Thoracic aorta (tissue), 2 donors: ENCODE measurements at places on chromosomes 4 and X.

- H3K27me3 ChIP-seq = no peaks in the 10 kb centered on the region
- peaks cover 12% of the 10 kb centered on the region for H3K4me1 ChIP-seq
- H3K36me3 ChIP-seq = no peaks in the 10 kb centered on the region
- no peak overlapping the region for H3K27ac ChIP-seq
- H3K4me3 ChIP-seq = no peak overlapping the region
Measured at GRCh38 chr4:52979821-52980590, 117.9 kb downstream of the RASL11B start.

DNA sequence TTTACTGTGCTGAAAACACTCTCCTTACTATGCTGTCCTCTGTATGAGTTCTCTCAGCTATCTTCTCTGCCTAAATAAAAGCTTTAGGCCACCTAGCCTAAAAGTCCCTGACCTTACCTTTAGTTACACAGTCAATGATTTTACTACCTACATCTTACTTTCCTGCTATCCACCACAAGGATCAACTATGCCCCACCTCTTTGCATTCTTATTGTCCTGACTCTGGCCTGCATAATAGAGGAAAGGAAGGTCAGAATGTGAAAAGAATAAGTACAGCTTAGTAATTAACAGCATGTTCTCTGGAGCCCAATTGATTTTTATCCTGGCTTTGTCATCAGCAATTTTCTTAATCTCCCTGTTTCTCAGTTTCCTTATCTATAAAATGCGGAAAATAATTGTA, 1257.8 kb downstream of the RPA4 start:
- no peaks in the 10 kb centered on the region for H3K4me1 ChIP-seq
- H3K4me3 ChIP-seq = no peak overlapping the region
- no peak overlapping the region for H3K27ac ChIP-seq
- H3K27me3 ChIP-seq = no peaks in the 10 kb centered on the region
- DNase-seq = no peak

GRCh38 chr4:12534684-12535083, 949.5 kb downstream of the RAB28 start:
- H3K27me3 ChIP-seq = no peaks in the 10 kb centered on the region
- H3K4me3 ChIP-seq = no peak overlapping the region
- DNase-seq = no peak
- H3K27ac ChIP-seq = no peak overlapping the region

- H3K4me1 ChIP-seq = no peaks in the 10 kb centered on the region
- H3K27me3 ChIP-seq = no peaks in the 10 kb centered on the region
- DNase-seq = no peak
- H3K27ac ChIP-seq = no peak overlapping the region
Measured at GRCh38 chr4:185830263-185830994, 18.4 kb upstream of the SORBS2 start.

GRCh38 chrX:39874202-39874816, 223.4 kb downstream of the BCOR start:
- no peaks in the 10 kb centered on the region for H3K36me3 ChIP-seq
- H3K4me1 ChIP-seq = no peaks in the 10 kb centered on the region
- no peak overlapping the region for H3K4me3 ChIP-seq

DNA sequence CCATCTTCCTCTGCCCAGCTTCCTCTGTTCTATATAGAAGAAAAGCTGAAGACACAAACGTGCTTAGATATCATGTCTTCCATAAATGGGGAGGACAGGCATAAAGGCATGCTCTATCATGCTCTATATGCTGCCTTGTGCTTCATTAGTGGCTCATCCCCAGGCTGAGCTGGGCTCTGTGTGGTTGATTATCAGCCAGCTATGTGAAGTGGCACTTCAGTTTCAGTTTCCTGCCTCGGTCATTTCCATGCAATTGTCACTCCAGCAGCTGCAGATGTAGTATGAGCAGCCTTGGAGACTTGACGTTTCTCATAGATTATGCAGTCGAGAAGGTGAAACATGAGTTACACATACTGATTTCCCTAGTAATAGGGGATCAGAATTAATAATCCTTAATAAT, 106.2 kb downstream of the SYTL5 start:
- no peaks in the 10 kb centered on the region for H3K27me3 ChIP-seq
- no peak for DNase-seq
- no peak overlapping the region for H3K4me3 ChIP-seq
- no peaks in the 10 kb centered on the region for H3K36me3 ChIP-seq
- H3K27ac ChIP-seq = no peak overlapping the region
- no peaks in the 10 kb centered on the region for H3K4me1 ChIP-seq

DNA sequence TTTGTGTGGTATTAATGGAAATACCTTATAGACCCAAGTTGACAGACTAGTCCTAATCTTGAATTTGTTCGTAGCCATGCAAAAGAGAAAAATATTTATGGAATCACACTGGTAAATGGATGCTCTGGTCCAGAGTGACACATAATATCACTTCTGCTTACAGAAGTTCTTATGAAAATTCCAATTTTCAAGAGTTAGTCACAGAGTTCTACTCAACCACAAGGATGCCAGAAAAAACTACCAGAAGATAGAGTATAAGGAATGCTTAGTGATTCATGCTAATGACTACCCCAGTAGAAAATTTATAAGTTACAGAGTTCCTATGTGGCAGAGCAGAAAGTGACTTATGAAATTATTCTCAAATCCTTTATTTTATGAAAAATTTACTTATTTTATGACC, 1384.8 kb downstream of the FAM133A start:
- H3K27me3 ChIP-seq = no peaks in the 10 kb centered on the region
- H3K27ac ChIP-seq = no peak overlapping the region
- no peak overlapping the region for H3K4me3 ChIP-seq
- H3K4me1 ChIP-seq = no peaks in the 10 kb centered on the region
- H3K36me3 ChIP-seq = no peaks in the 10 kb centered on the region

DNA sequence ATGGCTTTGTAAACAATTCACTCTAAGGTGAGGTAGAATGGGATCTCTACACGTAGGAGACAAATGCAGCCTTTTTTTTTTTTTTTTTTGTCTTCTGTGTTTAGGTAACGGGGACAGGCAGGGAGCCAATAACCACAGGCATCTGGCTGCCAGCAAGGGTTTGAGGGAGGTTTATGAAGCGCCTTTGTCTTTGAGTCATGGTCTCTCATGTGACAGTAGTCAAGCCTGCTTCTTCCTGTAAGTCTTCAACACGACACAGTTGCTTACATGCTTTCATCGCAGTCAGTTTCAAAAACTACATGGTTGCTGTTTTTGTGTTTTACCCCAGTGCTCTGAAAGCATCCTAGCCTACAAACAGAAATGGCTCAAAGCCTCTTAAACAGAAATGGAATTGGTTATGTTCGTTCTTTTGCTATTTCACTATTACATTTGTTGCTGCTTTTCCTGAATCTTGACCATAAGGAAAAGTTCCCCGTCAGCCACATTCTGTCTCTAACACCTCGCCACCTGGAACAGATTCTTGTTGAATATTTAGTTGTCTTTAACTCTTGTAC, 127.8 kb upstream of the METTL14 start:
- H3K27me3 ChIP-seq = no peaks in the 10 kb centered on the region
- no peak overlapping the region for H3K27ac ChIP-seq
- H3K36me3 ChIP-seq = no peaks in the 10 kb centered on the region

- no peak overlapping the region for H3K4me3 ChIP-seq
- H3K4me1 ChIP-seq = no peaks in the 10 kb centered on the region
- no peak overlapping the region for H3K27ac ChIP-seq
Measured at GRCh38 chr4:23631255-23631950, 258.4 kb downstream of the PPARGC1A start.

DNA sequence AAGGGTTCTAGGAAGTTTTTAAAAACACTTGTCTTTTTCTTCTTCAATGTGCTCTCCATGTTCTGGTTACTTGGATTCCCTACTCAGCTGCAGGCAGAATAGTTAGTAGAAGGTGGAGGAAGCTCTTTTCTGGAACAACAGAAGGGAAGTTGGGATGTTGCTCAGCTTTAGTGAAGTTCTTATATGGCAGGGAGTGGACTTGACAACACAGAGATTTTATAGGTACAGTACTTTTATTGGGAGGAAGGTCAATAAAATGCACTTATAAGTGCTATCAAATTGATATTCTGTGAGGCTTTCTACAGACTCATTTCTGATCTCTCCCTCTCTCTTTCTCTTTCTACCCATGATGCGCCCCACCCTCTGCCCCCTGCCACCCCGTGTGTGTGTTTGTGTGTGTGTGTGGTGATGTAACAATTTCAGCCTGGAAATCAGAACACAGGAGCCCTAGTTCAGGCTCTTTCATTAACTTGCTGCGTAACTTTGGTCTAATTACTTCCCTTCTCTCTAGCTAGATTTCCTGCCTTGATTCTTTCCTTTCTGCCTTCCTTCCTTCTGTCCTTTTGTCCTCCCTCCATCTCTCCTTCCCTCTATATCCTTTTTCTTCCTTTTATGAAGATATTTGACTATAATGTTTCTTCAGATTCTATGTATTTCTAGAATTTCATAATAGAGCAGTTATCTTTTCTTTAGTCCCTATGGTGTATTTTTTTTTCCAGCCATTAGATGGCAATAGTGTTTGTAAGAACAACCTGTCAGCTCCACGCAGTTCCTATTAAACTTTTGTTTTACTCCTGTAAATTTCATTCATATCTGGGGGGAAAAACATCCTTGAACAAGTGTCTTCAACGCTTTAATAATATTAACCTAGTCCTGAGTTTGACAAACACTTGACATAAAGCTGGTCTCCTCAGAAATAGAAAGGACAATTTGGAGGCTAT, 37.1 kb downstream of the HEPH start:
- no peaks in the 10 kb centered on the region for H3K4me1 ChIP-seq
- no peak overlapping the region for H3K4me3 ChIP-seq
- H3K27ac ChIP-seq = no peak overlapping the region
- H3K27me3 ChIP-seq = no peaks in the 10 kb centered on the region
- no peaks in the 10 kb centered on the region for H3K36me3 ChIP-seq

DNA sequence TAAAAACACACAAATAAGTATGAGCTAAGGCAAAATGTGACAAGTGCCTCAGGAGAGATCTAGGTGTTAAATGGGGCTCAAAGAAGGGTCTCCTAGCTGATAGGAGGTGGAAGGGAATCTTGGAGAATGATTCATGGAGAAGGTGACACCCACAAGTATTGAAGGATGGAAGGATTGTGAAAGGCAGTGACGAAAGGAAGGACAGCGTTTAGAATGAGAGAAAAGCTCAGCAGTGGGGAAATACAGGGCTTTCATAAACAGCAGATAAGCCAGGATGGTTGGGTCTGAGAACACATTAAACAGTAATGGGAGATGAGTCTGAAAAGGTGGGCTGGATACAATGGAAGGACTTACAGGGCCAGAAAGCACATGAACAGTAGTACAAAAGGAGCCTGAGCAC, 11.5 kb downstream of the ANXA5 start:
- no peak overlapping the region for H3K27ac ChIP-seq
- H3K36me3 ChIP-seq = peaks cover 27% of the 10 kb centered on the region
- peaks cover 11% of the 10 kb centered on the region for H3K4me1 ChIP-seq
- no peaks in the 10 kb centered on the region for H3K27me3 ChIP-seq

- H3K4me1 ChIP-seq = no peaks in the 10 kb centered on the region
- no peak overlapping the region for H3K4me3 ChIP-seq
- H3K27ac ChIP-seq = no peak overlapping the region
- DNase-seq = no peak
- H3K36me3 ChIP-seq = no peaks in the 10 kb centered on the region
Measured at GRCh38 chrX:115204040-115204439, 14.8 kb downstream of the RBMXL3 start.

DNA sequence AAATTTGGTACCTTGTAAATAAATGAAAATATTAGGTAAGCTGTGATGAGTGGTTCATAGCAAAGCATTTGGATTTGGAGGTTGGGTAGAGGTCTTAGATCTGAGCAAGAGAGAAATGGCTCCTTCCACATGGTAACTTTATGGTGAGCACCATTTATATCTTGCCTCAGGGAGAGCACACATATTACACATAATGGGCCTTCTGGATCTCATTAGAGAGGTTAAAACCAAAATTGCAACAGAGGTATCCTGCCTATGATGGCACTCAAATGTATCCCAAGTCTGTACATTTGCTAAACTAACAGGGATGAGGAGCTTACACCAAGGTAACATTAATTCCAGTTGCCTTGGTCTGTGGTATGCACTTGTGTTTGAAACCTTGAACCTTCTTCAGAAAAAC, 87.1 kb upstream of the PUDP start:
- H3K4me3 ChIP-seq = no peak overlapping the region
- H3K4me1 ChIP-seq = no peaks in the 10 kb centered on the region
- no peaks in the 10 kb centered on the region for H3K27me3 ChIP-seq
- H3K36me3 ChIP-seq = no peaks in the 10 kb centered on the region
- no peak overlapping the region for H3K27ac ChIP-seq

- H3K4me3 ChIP-seq = no peak overlapping the region
- H3K4me1 ChIP-seq = peaks cover 3% of the 10 kb centered on the region
- no peaks in the 10 kb centered on the region for H3K27me3 ChIP-seq
- DNase-seq = no peak
- H3K27ac ChIP-seq = no peak overlapping the region
- H3K36me3 ChIP-seq = no peaks in the 10 kb centered on the region
Measured at GRCh38 chrX:38382663-38383062, 30.3 kb downstream of the OTC start.

DNA sequence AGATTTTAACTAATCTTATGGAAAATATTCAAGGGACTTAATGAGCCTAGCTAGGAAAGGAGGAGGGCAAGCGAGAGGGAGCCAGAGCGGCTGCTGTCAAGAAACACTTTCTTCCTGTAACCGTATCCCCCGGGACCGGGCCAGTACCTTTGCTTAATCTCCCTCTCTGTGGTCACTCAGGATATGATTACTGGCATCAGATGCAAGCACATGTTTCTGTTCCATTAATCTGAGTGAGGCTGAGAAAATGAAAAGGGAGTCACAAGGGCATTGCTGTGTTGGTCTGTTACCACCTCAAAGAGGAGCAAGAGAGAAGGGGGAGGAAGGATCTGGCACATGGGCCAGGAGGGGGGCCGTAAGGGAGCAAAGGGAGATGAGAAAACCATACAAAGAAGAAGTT, 356.7 kb upstream of the GATB start:
- no peak overlapping the region for H3K27ac ChIP-seq
- no peak overlapping the region for H3K4me3 ChIP-seq
- H3K36me3 ChIP-seq = no peaks in the 10 kb centered on the region
